ENCODE measurements at places on chromosomes 3 and 15. TPM values are rescaled to one million over a fixed set of nuclear protein-coding genes. Genes with fewer than 3 reads are reported as not detected.

The GOLGA6B gene
- not detected for total RNA-seq

The KNL1 gene
- total RNA-seq, result 0.11 TPM

The DTWD1 gene
- total RNA-seq, result 6.3 TPM

The ILDR1 gene
- not detected for total RNA-seq

The GRM7 gene
- not detected for total RNA-seq

The SLC4A7 gene
- 20.3 TPM for total RNA-seq

The TF gene
- total RNA-seq, result 0.86 TPM

The LRRC31 gene
- total RNA-seq, result not detected

The NR2F2 gene
- total RNA-seq, result 16.5 TPM

The GP5 gene
- not detected for total RNA-seq

The FBXW12 gene
- not detected for total RNA-seq

The DNAJC17 gene
- total RNA-seq, result 15.7 TPM

The LIPC gene
- total RNA-seq, result 1.4 TPM

The UROC1 gene
- not detected for total RNA-seq
